ENCODE measurements at places on chromosomes 3 and 15.

- DNase-seq: no peak
These were observed 62.6 kb downstream of the DOCK3 start for GRCh38 chr3:50737193-50737905.

DNA sequence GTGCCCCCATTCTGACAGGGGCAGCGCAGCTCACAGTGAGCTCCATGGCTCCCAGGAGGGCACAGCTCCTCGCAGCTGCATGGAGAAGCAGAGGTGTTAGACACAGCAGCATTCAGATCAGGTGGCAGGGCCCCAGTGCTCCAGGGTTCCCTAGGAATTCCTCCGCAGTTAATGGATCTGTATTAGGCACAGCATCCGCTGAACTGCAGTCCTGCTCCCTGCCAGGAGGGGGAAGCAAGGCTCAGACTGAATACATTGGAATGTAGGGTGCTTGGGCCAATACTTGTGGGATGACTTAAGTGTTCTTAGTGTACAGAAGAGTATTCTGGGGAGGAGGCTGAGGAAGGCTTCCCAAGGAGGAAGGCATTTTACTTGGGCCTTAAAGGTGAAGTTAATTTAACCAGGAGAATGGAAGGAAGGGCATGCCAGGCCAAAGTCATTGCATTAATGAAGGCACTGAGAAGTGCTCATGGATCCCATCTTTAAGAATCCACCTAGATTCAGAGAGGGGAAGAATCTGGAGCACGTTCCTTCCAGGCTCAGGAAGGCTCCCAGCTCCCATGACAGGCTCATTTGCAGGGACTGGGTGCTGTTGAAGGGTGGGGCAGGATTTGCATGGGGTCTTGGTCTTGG is 111.6 kb downstream of the RAB11A start:
- peak; percentile 10 for DNase-seq

DNA sequence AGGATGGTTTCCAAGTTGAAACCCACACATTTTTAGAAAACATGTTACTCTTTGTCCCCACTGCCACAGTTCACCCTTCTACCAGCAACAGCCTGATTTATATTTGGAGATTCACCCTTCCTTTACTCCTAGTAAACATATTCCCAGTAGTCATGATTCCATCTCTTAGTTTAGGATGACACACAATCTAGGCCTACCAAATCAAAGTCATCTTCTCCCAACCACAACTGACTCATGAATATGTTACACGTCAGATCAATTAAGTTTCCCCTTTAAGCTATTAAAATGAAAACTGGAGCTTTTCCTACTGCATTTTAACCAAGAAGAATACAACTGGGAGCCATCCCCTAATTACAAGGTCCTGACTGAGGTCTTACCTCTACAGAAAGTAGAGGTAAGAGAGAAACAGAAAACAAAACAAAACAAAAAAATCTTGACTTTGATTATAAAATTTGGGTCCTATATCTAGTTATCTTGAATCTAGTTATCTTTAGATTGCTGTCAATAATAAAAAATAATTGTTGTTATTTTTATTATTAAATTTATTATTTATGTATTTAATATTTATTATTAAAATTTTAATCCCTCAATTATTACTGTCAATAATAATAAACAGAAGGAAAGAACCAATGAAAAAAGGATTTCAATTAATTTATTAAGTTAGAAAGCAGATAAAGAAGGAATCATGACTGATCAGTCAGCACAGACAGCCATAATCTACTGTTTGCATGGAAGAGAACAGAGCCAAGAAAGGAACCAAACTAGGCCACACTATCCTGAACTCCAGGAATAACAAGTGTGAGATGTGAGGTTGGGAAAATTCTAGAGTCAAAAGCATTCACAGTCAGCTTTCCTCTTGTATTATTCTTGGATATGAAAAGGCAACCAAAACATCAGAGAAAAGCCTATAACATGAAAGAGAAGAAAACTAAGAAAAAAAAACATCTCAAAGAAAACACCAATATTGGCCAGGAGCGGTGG is 12.5 kb downstream of the DPH6 start:
- DNase-seq: no peak

GRCh38 chr3:195718477-195718984 is 2.2 kb upstream of the MUC20 start:
- no peak for DNase-seq

GRCh38 chr3:64667138-64667537 is 20.7 kb downstream of the ADAMTS9 start:
- no peak for DNase-seq

GRCh38 chr3:107904536-107905066 is 186.2 kb downstream of the CD47 start:
- no peak for DNase-seq

- no peak for DNase-seq
These were observed 53.1 kb upstream of the PXYLP1 start for GRCh38 chr3:141178551-141178950.

DNA sequence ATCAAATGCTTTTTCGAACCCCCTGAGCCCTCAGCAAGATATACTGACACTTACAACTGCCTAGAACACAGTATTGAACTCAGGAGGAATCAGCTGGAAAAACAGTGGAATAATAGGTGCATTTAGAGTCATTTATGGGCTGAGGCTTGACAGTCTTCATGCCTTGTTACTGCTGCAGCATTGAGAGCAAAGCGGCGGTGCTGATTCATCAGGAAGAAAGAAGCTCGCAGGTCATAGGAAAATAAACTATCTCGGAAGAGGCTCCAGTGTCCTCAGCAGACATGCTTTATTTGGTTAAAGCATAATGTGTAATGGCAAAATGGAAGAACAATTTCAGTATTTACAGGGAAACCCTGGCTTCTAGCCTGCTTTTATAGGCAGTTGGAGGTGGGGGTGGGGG is 30.1 kb upstream of the NEO1 start:
- DNase-seq: no peak

DNA sequence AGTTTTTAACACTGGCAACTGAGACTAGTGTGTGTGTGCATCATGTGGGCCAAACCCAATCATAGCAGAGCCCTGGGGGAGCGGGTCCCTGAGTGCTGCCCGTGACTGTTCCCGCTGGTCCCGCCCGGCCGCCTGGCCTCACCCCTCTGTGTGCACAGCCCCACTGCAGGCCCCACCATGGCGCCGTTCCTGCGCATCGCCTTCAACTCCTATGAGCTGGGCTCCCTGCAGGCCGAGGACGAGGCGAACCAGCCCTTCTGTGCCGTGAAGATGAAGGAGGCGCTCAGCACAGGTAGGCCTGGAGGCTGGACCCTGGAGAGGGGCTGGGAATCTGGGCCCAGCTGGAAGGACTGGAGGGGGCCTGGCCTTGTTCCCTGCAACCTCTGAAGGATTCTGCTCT is 17.2 kb downstream of the PRKCD start:
- no peak for DNase-seq

- no peak for DNase-seq
These were observed 107.6 kb upstream of the BFSP2 start for GRCh38 chr3:133292296-133292695.

- no peak for DNase-seq
These were observed 2.4 kb upstream of the SKIC8 start for GRCh38 chr15:78301828-78302227.

DNA sequence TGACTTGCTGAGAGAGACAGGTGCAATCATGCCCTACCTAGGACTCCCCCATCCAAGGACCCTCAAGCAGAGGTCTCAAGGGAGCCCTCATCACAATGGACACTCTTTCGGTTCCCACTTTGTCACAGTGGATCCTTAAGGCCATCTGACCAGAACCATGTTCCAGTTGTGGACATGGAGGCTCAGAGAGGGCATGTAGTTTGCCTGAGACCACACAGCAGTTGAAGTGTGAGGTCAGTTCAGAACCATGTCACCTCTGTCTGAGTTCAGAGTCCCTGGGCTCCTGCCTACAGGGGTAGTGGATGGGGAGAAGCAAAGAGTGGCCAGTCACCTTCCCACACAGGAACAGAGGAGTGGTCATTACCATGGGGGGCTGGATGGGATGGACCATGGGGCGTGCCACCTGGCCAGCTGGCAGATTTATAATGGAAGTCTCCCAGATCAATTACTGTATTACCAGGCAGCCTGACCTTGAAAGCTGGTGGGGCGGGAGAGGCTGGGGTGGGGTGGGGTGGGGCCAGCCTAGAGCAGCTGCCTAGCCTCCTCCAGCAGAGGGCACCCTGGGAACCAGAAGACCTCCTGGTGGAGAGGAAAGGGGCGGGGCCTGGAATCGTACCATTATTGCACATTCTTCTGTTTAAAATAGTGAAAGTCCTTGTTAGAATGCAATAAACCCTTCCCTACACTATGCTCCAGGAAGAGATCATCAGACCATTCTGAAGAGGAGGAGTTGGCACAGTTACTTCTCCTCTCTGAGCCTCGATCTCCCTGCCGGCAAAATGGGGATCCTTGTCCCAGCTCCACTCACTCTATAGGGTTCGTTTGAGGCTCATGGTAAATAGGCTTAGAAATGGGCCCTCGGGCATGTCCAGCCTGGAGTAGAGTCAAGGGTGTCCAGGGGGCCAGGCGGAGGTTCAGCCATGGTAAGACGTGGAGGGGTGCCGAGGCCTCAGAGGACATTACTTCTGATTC is 26.9 kb upstream of the LINGO1 start:
- DNase-seq: peak; percentile 21

DNA sequence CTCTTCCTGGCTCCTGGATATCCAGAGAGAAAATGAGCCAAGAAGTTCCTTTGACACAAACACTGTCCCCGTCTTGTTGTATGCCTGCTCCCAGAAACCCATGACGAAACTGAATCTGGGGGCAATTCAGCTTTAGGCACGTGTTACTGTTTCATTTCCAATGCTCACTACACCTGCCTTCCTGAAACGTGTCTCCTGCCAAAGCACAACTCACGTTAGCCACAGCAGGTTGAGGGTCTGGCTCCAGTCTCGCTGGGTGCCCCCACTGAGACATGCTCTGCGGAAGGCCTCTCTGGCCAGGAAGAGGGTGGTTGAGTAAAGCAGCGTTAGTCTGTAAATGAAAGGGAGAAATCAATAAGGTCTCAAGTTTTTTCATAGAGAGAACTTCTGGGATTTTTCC is 6.7 kb downstream of the RFT1 start:
- no peak for DNase-seq

Data from stimulated activated CD4-positive, alpha-beta T cell treated with anti-CD3 and anti-CD28 coated beads, Interleukin-4, amount 100 ng/mL, for 1 hour (primary cell).